ENCODE measurements at places on chromosomes 12 and 14. TPM values are rescaled to one million over a fixed set of nuclear protein-coding genes. Genes with fewer than 3 reads are reported as not detected.

The B3GNT4 gene
- 0.19 TPM for total RNA-seq

- no peak for DNase-seq
These were observed 28.3 kb downstream of the OAS2 start for GRCh38 chr12:113006641-113007040.

The POLE2 gene
- total RNA-seq = 31.5 TPM

The CCDC175 gene
- total RNA-seq = 0.19 TPM

The INHBC gene
- total RNA-seq = 0.14 TPM

The GPR132 gene
- not detected for total RNA-seq

GRCh38 chr12:32031109-32031508 lies 71.9 kb downstream of the RESF1 start:
- no peak for DNase-seq

- no peak for DNase-seq
These were observed 2.1 kb upstream of the PDZRN4 start for GRCh38 chr12:41186026-41186425.

DNA sequence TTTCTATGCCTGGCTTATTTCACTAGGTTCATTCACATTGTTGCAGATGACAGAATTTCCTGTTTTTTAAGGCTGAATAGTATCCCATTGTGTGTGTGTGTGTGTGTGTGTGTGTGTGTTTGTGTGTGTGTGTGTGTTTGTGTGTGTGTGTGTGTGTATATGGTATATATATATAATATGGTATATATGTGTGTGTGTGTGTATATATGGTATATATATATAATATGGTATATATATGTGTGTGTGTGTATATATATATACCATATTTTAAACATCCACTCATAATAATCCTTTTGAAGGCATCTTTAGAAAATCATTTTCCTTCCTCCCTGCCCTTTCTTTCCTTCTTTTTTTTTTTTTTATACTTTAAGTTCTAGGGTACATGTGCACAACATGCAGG lies 5.0 kb upstream of the CCDC198 start:
- no peak for DNase-seq

The CCDC197 gene
- not detected for total RNA-seq

DNA sequence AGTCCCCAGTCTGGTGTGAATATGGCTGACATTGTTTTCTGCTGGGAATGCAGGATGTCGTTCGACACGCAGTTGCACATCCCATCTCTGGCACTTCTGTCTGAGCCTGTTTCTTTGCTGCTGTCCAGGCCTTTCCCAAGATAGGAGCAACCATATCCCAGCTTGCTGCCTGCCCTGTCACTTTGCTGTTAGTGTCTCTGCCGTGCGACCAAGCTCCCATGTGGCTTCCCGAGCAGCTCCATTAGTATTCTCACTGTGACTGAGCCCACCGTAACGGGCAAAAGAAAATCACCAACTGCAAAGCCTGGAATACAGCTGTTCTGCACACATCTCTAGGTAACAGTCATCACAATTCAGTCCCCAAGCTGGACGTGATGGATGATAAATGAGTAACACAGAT lies 66.0 kb upstream of the CPSF6 start:
- no peak for DNase-seq

DNA sequence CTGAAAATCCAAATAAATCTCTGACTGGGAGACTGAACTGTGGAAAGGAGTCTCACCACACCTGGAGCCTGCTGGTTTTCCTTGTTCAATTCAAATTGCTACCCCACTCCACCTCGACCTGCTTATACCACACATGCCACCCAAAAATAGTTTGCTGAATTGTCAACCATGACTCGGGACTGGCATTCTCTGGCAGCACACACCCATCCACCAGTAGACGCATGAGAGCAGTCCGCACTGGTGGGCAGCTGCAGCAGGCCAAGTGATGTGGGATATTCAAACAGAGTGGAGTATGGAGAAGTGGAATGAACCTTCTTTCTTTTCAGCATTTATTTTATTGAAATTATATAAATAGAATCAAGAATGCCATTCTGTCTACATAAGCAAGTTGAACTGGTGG lies 38.7 kb upstream of the SYCP3 start:
- DNase-seq = no peak

Data from neural crest cell (in vitro differentiated cells).